ENCODE measurements at places on chromosomes 12 and 14.

- peak; percentile 34 for DNase-seq
- no peaks in the 10 kb centered on the region for H3K27me3 ChIP-seq
- peak overlapping the region; percentile 54 for H3K4me3 ChIP-seq
- H3K36me3 ChIP-seq = no peaks in the 10 kb centered on the region
Measured at GRCh38 chr14:89616852-89617341, 199.9 kb upstream of the FOXN3 start.

DNA sequence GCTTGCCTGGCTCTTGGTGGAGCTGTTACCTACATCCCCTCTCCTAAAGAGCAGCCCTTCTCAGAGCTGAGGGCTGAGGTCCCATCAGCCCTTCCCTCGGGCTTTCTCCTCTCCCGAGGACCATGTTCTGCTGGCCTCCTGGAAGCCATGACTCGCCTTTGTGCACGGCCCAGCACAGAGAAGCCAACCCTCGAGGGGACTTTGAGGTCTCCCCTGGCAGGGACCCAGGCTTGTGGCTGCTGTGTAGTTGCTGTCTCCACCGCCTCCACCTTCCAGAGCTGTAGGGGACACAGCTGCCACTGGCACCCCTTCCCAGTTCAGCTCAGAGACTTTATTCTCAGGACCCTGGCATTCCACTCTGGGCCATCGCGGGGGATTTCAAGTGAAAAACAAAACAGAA lies 22.9 kb upstream of the CCND2 start:
- no peak overlapping the region for H3K4me3 ChIP-seq
- no peaks in the 10 kb centered on the region for H3K4me1 ChIP-seq
- H3K27me3 ChIP-seq = peaks cover 9% of the 10 kb centered on the region
- DNase-seq = no peak
- H3K27ac ChIP-seq = no peak overlapping the region

DNA sequence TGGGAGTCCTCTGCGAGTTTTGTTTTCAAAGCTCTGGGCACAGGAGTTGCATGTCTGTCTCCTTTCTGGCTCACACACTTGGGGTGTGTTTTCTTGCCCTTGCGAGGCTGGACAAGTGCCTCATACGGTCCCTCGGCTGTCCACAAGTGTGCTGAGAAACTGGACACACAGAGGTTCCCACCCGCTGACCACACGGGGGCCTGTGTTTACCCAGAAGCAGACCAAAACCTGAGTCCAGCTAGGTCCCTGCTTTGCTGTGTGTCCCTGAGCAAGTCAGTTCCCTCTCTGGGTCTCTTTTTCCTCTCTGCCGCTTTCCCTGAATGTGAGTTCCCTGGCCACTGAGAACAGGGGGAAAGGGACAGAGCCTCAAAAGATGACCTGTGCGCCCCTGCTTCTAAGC lies 678 bp upstream of the OAS2 start:
- no peaks in the 10 kb centered on the region for H3K27me3 ChIP-seq
- no peaks in the 10 kb centered on the region for H3K36me3 ChIP-seq
- peaks cover 40% of the 10 kb centered on the region for H3K4me1 ChIP-seq
- H3K27ac ChIP-seq = peak overlapping the region; percentile 93

DNA sequence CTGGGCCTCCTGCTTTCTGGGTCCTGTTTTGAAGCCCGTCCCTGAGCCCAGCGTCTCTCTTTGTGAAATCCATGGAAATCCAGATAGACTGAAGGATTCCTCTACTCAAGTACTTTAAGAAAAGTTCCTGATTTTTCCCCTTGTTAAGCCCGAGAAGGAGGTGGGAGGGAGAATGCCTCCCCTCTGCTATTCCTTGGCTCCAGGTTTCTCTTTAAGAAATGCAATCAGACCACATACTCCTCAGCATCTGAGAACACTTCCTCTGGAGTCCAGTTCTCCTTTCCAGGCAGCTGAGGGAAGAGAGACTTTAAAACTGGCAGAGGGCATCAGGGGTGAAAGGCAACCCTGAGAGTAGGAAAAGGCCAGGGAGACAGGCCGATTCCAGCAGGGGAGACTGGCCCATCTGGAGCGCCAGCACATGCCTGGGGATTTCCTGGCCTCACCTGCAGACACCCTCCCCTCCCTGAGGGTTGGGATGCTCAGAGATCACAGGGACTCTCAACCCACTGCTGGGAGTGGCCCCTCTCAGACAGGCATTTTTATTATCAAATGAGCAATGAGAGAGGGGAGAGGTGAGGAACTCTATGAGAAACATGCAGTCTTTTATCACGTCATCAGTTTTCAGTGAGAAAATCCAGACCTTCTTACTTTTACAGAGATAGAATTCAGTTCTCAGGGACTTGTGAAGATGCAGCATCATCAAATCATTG lies 2.0 kb upstream of the EMP1 start:
- H3K36me3 ChIP-seq = no peaks in the 10 kb centered on the region
- DNase-seq = no peak
- H3K4me1 ChIP-seq = no peaks in the 10 kb centered on the region
- no peak overlapping the region for H3K4me3 ChIP-seq
- H3K27me3 ChIP-seq = peaks cover 30% of the 10 kb centered on the region

DNA sequence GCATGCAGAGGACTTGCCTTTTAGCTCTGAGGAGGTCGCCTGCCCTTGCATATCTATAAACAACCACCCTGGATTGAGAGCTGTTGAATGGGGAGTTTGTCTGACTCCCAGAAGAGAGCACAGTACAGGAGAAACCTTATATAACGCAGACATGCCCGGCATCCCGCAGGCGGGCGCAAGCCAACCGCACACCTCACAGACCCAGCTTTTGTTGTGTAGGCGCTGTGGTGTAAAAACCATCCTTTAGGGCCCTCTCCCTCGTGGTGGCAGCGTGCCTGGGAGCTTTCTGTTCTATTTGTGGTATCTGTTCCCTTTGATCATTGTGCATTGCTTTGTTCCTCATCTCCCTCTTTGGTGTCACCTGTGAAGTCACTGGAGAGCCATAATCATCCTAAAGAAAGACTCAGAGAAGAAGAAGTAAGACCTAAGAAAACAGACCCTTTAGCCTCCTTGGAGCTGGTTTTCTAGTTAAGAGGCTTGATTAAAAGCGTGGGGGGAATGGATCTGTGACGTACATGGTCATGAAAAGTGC lies 77.7 kb downstream of the ETV6 start:
- H3K4me3 ChIP-seq = no peak overlapping the region
- DNase-seq = peak; percentile 85
- H3K36me3 ChIP-seq = peaks cover 14% of the 10 kb centered on the region
- peaks cover 52% of the 10 kb centered on the region for H3K4me1 ChIP-seq
- peak overlapping the region; percentile 40 for H3K27ac ChIP-seq
- no peaks in the 10 kb centered on the region for H3K27me3 ChIP-seq

GRCh38 chr14:25349269-25349668 lies 299.3 kb upstream of the STXBP6 start:
- H3K27ac ChIP-seq = no peak overlapping the region
- H3K36me3 ChIP-seq = no peaks in the 10 kb centered on the region
- H3K4me1 ChIP-seq = no peaks in the 10 kb centered on the region
- H3K4me3 ChIP-seq = no peak overlapping the region
- no peak for DNase-seq
- no peaks in the 10 kb centered on the region for H3K27me3 ChIP-seq

- no peak overlapping the region for H3K4me3 ChIP-seq
- no peaks in the 10 kb centered on the region for H3K4me1 ChIP-seq
- DNase-seq = no peak
- H3K36me3 ChIP-seq = no peaks in the 10 kb centered on the region
Measured at GRCh38 chr14:92528486-92529100, 15.0 kb downstream of the RIN3 start.

- no peak overlapping the region for H3K4me3 ChIP-seq
- no peak overlapping the region for H3K27ac ChIP-seq
- H3K27me3 ChIP-seq = no peaks in the 10 kb centered on the region
- DNase-seq = no peak
- no peaks in the 10 kb centered on the region for H3K4me1 ChIP-seq
Measured at GRCh38 chr14:99324291-99324690, 52.3 kb upstream of the BCL11B start.

GRCh38 chr14:52253503-52253902 lies 14.0 kb upstream of the PTGDR start:
- peak overlapping the region; percentile 4 for H3K27ac ChIP-seq
- H3K27me3 ChIP-seq = no peaks in the 10 kb centered on the region
- no peak for DNase-seq

- no peaks in the 10 kb centered on the region for H3K36me3 ChIP-seq
- peaks cover 4% of the 10 kb centered on the region for H3K4me1 ChIP-seq
- no peak overlapping the region for H3K27ac ChIP-seq
Measured at GRCh38 chr14:56082880-56083279, 35.3 kb upstream of the PELI2 start.

DNA sequence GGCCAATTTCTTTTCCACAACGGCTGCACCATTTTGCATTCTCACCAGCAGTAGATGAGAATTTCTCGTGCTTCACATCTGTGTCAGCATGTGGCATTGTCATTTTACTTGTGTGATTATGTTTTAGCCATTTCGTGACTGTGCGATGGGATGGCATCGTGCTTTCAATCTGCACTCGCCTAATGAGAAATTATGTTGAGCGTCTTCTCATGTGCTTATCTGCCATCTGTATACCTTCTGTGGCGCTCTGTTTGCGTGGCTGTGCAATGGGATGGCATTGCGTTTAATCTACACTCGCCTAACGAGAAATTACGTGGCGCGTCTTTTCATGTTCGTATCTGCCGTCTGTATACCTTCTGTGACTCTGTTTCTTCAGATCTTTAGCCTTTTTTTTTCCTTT lies 14.9 kb upstream of the GPR132 start:
- H3K27me3 ChIP-seq = no peaks in the 10 kb centered on the region
- H3K4me1 ChIP-seq = no peaks in the 10 kb centered on the region
- no peak overlapping the region for H3K4me3 ChIP-seq
- H3K36me3 ChIP-seq = no peaks in the 10 kb centered on the region
- no peak overlapping the region for H3K27ac ChIP-seq
- DNase-seq = no peak

GRCh38 chr12:39393890-39394289 lies 49.0 kb downstream of the KIF21A start:
- no peak overlapping the region for H3K27ac ChIP-seq
- no peaks in the 10 kb centered on the region for H3K4me1 ChIP-seq
- no peak overlapping the region for H3K4me3 ChIP-seq
- H3K27me3 ChIP-seq = no peaks in the 10 kb centered on the region

DNA sequence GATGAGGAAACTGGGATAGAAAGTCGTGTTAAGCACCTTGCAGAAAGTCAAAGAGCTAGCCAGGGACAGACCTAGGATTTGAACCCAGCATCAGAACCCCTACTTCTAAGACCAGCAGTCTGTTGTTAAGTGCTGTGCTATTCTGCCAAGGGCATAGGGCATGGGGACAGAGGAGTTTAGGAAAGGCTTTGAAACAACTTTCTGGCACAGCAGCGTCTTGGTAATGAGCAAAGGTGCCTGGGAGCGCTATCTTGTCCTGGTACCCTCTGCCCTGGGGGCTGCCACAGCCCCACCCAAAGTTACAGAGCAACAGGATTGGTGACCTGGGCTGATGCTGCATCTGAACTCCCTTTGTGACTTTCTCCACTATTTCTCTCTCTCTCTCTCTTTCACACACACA lies 1108.1 kb downstream of the BCL11B start:
- H3K4me3 ChIP-seq = no peak overlapping the region
- DNase-seq = peak; percentile 48
- no peaks in the 10 kb centered on the region for H3K36me3 ChIP-seq
- H3K4me1 ChIP-seq = peaks cover 89% of the 10 kb centered on the region
- H3K27me3 ChIP-seq = no peaks in the 10 kb centered on the region

DNA sequence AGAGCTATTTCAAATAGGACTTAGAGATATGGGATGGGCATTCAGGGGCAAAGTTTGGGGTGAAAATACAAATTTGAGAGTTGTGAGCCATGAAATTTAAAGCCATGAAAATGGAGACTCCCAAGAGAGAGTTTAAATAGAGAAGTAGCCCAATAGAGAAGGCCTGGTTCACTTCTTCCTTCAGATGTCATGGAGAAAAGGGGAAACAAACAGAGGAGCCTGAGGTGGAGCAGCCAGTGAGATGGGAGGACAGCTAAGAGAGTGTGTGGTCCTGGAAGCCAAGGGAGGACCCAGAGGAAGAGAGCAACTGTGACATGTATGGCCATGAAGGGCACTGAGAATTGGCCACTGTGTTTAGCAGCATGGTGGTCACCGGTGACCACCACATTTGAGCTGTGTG lies 12.3 kb upstream of the DYNLL1 start:
- H3K27ac ChIP-seq = no peak overlapping the region
- no peaks in the 10 kb centered on the region for H3K4me1 ChIP-seq
- DNase-seq = no peak

DNA sequence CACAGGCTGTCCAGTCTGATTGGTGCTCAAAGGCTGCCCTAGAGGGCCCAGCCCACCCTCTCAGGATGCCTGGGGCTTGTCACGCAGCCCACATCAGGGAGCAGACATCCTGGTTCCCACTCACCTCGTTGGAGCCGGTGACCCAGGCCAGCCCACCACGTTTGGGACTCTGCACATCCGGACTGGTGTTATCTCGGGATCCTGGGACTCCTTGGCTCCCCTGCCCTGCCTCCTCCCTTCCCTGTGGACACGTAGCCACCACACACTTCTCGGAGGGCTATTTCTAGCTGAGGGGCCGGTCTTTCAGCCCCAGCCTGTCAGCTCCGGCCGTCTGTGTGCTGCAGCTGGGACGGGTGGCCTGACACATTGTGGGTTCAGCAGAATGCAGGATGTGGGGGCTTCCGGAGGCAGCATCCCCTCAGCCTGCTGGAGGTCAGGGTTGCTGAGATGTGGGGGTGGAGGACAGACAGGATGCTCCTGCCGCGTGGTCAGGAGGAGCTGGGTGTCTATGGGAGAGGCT lies 12.8 kb upstream of the FGF23 start:
- DNase-seq = no peak
- H3K4me1 ChIP-seq = no peaks in the 10 kb centered on the region
- H3K27me3 ChIP-seq = peaks cover 8% of the 10 kb centered on the region
- H3K27ac ChIP-seq = no peak overlapping the region
- no peaks in the 10 kb centered on the region for H3K36me3 ChIP-seq

GRCh38 chr14:87059060-87059839 lies 933.7 kb downstream of the GALC start:
- H3K27me3 ChIP-seq = no peaks in the 10 kb centered on the region
- H3K4me1 ChIP-seq = no peaks in the 10 kb centered on the region

GRCh38 chr14:101071493-101071906 lies 168.0 kb upstream of the RTL1 start:
- no peak overlapping the region for H3K27ac ChIP-seq
- H3K4me1 ChIP-seq = no peaks in the 10 kb centered on the region
- DNase-seq = peak; percentile 2
- H3K36me3 ChIP-seq = no peaks in the 10 kb centered on the region
- H3K27me3 ChIP-seq = no peaks in the 10 kb centered on the region
